Activated T-helper 1 cell treated with anti-CD3 and anti-CD28 coated beads, Interleukin-2, amount 50 U/mL, for 16 hours (primary cell): ENCODE measurements at places on chromosomes 7 and 10.
A peak's percentile ranks its signal among the peaks of the same experiment; 100 is the strongest.

DNA sequence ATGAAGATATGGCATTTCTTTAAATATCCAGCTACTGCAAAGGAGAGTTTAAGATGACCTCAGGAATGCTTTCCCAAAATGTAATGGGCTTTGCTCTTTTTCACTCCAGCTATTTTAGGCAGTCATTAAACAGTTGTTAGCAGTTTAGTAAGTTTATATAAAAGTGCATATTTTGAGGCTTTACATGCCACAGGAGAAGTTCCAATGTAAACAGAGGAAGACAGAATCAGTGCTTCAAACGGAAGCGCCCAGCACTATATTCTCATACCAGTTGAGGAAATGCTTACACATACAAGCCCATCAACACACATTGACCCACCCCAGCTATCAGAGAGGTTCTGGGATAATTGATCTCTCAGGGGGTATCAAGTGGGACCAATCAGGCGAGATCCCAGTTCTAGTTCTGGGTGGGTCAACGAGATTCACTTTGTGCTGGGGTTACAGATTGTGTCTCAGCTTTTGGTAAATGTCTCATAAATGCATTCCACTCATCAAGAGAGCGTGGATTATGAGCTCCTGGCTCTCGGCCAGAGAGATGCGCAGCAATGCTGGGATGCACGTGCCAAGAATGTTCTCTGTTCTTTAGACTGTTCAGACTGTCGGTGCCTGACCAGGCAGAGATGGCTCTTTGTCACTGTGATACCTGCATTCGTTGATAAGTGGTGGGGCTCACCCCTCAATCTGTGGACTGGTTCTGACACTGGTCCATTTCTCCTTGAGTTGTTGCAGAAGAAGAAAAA is 55.0 kb downstream of the CACNB2 start:
- DNase-seq, result no peak

DNA sequence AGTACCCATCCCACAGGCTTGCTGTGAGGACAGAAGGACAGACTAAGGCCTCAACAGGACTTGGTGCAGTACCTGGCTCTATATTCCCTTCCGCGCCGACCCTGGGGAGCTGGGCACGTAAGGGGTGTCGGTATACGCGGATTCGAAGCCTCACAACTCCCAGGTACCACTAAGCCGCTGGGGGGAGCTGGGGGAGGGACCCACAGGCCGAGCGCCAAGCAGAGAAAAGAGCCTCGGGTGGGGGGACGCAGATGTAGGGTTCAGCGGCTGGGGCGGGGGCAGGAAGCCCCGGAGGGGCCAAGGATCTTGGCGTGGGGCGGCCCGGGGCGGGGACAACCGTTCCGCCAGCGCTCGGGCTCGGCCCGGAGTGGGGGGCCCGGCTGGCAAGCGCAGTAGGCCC is 126.4 kb upstream of the ZNF746 start:
- peak; percentile 8 for DNase-seq

GRCh38 chr7:71479231-71479630 is 347.3 kb downstream of the GALNT17 start:
- DNase-seq, result no peak

DNA sequence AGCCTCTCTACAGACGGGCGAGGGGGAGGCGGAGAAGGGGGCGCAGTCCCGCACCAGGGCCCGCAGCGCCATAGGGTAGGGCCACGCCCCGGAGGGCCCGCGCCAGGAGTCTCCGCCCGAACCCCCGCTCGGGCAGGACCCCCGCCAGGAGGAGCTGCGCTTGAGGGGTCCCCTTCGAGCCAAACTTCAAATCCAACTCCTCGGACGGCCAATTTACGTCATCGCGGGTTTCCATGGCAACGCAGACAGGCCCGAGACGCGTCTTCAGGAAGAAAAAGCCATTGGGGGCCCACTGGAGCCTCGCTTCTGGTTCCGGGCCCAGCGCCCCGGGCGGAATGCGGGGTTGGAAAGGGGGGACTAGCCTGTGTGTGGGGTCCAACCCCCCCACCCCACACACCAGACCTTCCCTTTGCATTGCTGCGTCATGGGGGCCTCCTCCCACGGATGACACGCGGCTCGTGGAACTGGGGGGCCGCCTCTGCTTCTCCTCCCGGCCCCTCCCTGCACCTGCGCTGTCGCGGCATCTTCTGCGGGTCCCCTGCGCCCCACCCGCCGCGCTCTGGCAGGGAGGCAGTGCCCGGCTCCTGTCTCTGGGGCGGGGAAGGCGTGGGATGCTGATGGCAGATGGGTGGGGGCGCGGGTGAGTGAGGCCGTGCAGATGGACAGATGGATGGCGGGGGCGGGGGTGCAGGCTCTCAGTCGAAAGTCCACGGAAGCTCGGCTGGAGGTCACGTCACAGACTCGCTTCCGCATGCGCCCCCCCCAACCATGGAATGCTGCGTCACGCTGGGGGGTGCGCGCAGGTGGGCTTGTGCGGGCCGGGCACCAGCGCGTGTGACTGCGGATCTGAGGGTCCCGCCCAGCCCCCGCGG is 1.2 kb downstream of the CALY start:
- DNase-seq, result peak; percentile 62

- no peak for DNase-seq
These were observed 15.5 kb upstream of the WNT16 start for GRCh38 chr7:121313220-121313792.

DNA sequence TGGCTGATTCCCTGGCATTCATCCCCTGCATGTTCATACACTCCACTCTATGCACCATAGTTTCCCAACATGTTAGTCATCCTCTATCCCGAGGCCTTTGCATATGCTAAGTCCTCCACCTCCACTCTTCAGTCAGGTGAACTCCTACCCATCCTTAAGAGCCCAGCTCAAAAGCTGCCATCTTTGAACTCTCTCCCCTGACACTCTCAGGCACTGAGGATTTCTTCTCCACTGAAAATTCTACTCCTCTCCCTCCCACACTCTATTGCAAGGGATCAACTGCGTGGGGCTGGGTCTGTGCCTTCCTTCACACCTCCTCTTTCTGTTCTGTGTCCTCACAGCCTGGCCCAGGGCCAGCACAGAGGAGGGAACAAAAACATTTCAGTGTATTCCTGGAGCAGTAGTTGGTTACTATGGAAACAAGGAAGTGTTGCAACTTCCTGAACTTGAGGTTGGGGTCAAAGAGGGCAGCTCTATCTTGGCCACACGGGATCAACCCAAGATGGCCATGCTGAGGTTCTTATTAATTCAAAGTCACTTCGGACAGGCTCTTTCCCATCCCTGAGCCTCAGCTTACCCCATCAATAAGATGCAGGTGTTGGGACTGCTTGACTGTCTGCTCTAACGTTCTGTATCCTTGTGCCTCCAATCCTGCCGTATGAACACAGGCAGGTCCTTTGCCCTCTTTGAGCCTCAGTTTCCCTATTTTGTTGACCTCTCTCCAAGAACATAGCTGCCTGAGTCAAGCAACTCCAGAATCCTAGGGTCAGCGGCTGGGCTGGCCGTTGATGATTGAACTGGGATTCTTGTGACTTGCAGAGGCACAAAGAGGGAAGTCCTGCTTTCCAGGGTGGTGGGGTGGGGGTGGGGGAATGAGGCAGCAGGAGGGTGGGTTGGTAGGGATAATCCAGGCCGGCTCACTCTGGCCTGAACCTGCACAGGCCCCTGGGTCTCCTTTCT is 15.5 kb downstream of the ZMIZ1 start:
- DNase-seq, result no peak

DNA sequence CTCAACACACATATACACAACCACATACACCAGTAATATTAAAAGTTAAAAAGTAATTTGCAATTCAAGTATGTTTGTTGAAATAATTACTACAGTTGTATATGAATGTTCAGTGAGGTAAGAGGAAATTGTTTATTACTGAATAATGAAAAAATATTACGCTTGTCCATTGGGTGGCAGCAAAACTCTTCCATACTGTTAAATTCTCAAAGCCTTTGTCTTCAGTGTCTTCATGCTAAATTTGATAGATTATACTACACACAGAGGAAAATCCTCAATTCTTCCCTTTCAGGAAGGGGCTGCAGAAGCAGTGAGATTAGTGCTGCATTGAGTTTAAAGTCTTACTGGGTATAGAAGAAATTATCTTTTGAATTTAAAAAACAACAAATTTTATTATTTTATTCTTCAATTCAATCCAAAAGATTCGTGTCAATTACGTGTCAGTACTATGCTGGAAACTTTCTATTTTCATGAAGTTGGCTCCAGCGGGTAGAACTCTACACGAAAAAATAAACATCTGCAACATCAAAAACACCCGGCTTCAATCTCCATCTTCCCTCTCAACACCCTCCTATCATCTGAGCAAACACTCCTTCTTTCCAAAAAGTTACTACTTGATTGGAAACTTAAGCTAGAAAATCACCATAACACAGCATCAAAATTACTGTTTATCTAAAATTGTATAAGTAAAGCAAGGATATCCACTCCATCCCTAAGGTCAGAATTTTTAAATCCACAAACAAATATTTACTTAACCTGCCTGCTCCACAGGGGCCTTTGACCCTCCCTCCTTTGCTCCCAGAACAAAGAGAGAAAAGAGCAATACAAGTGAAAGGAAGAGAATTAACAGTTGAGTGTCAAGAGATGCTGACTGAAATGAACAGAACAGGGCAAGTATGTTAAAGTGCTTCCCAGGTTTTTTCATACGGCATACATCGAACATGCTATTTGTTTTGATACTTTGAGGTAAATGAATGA is 37.0 kb upstream of the TES start:
- no peak for DNase-seq

GRCh38 chr7:7805511-7806153 is 87.2 kb upstream of the RPA3 start:
- no peak for DNase-seq

DNA sequence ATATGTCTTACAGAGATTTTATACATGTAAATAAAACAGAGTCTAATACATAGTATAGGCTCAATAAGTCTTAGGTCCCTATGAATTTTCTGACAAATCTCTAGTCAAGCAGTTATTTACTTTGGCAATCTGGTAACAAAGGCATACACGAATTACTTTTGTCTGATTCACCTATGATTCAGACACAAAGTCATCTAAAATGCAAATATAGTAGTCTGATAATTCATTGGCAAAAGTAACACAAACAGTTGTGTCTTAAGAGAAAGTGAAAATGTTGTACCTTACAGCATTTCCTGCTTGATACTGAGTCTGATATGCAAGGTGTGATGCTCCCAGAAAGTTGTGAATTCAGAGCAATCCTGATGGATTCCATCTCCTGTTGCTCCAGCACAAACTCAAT is 209.4 kb upstream of the PRSS1 start:
- no peak for DNase-seq

DNA sequence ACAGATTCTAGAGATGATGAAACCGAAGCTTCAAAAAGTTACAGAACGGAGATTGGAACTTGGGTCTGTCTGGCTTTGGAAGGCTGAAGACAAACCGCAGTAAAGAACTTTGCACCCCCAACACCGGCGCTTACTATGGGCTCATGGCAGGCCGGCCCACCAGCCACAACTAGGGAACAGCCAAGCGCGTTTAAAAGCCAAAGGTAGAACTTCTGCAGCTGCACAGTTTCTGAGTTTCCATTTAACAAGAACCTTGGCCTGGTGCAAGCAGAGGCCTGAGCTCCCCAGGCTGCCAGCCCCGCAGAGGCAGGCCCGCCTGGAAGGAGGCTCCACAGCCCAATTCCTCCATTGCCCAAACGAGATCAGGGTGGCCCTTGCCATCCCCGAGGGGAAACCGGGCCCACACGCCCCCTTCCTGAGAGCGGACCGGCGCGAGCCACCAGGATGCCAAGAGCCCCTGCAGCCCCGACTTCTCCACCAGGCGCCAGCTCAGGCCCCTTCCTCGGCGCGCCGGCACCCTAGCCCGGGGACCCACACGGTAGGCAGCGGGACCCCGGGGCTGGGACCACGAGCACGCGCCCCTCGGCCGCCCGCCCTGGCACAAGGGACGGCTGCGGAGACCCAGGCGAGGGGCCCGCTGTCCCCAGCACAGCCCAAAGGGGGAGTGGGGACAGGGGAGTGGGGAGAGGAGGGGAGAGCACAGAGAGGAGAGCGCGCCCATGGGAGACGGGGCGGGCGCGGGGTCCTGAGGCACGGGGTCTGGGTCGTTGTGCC is 566 bp downstream of the MAD1L1 start:
- DNase-seq, result peak; percentile 8

DNA sequence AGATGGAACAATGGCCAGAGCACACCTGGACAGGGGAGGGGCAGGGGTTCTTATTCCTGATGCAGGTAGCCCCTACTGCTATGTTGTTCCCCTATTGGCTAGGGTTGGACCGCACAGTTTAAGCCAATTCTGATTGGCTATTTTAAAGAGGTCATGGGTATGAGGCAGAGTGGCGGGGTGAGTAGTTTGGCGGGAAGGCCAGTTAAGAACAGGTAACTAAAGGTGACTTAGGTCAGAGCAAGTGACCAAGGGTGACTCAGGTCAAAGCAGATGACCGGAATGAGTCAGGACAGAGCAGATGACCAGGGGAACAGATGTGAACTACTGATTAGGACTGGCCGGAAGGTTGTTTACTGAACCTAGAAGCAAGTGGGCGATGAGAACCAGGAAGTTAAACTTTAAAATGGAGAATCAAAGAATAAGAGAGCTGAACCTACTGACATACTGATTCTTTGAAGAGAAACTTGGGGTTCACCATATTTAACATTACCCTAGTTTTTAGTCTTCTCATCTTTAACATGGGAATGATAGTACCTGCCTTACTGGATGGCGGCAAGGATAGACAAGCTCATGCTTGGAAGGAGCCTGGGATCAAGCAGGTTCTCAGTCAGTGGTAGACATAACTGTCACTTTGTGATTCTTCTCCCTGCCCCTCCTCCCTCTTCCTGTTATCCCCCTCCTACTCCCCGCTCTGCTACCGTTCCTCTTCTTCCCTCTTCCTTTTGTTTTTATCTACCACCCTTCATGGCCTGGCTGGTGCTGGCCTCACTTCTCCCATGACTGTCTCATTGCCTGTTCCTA is 55.0 kb downstream of the CCNY start:
- no peak for DNase-seq

DNA sequence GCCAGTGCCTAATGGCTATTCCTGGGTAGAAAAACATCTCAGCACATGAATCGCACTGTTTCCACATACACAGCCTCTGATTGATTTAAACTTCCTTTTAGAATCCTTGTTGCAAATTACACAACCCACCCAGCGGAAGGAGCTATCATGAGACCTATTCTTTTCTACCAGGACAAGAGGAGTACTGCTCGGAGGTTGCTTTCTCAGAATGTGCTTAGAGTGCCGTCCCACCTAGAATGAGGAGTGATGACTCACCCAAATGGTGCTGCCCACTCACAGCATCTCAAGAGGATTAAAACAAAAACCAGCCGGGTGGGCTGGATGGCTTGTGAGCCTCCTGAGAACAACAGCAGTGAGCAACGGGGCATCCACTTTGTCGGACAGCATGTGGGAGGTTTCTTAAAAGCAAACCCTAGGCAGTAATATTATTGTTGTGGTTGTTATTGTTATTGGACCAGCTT is 128.9 kb downstream of the DGKI start:
- DNase-seq, result no peak

DNA sequence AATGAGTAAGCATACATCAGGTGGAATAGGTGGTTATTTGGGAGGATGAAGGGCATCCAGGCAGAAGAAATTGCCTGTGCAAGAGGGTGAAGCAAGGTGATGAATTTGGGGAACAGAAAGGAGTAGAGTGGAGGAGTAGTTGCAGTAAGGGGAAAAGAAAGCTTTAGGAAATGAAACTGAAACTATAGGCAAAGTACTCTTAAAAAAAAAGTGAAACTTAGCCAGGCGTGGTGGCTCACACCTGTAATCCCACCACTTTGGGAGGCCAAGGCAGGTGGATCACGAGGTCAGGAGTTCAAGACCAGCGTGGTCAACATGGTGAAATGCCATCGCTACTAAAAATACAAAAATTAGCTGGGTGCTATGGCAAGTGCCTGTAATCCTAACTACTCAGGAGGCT is 17.6 kb downstream of the NUP205 start:
- no peak for DNase-seq
